Stimulated activated CD8-positive, alpha-beta memory T cell treated with anti-CD3 and anti-CD28 coated beads, Interleukin-7, amount 100 ng/mL, for 24 hours (primary cell): ENCODE measurements at places on chromosomes 7 and 10.

GRCh38 chr7:21706131-21706530, 163.3 kb downstream of the DNAH11 start:
- DNase-seq = no peak

DNA sequence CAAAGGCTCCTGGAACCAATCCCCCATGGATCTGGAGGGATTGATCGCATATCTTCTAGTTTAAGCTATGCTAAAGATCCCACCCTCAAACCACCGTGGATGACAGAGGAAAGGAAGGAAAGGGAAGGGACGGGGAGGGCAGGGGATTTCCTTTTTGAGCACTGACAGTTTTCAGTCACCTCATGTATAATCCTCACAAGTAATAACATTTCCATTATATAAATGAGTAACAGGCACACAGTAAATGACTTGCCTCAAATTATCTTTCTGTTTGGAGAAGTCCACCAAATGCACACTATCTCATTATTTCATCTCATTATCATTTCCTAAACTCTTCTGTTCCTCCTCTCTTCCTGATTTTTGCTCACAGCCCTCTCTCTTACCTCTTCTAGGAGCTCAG, 127.1 kb upstream of the AOAH start:
- DNase-seq = no peak

- DNase-seq = no peak
Observed at GRCh38 chr10:28470873-28471651, 61.9 kb upstream of the WAC start.

- no peak for DNase-seq
Observed at GRCh38 chr10:121791761-121792160, 136.1 kb downstream of the ATE1 start.

DNA sequence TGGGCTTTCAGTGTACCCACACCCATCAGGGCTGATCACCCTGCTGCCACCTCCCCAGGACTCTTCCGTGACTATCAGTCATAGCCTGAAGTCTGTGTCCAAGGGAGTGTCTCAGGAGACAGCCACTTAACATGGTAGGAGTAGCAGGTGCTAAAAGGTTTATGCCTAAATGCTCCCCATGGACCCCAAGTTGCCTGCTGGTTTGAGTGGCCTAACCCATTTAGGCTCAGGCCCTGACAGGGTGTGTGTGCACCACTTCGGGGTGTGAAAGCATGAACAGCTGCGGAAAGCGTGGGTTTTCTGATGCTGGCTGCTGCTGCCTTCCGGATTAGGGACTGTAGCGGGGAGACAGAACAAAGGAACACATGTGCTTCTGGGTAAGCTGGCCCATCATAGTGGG, 93.2 kb upstream of the SAMD8 start:
- no peak for DNase-seq

DNA sequence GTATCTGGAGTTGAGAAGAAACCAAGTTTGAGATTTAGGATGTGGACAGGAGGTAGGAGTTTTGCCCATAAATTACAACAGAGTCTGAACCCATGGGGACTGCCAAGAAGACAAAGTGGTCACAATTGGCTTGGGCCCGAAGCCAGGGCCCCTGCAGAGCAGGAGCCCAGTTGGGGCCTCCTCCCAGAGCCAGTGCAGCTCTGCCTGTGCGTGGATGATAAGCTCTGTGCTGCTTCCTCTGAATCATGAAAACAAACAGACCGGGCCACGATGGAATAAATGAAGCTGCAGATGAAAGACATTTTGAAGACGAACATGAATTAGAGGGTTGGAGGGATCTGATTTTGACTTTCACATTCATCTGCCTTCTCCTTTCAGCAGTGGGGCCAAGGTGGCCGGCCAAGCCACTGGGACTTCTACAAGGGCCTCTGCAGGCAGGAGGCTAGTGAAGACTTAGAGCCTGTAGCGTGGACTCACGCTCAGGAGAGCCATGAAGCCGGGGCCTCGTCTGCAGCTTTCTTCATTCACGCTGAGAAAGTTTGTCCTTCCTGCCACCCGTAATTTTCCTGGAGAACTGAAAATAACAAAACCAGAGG, 156.8 kb upstream of the LYZL1 start:
- DNase-seq = no peak

DNA sequence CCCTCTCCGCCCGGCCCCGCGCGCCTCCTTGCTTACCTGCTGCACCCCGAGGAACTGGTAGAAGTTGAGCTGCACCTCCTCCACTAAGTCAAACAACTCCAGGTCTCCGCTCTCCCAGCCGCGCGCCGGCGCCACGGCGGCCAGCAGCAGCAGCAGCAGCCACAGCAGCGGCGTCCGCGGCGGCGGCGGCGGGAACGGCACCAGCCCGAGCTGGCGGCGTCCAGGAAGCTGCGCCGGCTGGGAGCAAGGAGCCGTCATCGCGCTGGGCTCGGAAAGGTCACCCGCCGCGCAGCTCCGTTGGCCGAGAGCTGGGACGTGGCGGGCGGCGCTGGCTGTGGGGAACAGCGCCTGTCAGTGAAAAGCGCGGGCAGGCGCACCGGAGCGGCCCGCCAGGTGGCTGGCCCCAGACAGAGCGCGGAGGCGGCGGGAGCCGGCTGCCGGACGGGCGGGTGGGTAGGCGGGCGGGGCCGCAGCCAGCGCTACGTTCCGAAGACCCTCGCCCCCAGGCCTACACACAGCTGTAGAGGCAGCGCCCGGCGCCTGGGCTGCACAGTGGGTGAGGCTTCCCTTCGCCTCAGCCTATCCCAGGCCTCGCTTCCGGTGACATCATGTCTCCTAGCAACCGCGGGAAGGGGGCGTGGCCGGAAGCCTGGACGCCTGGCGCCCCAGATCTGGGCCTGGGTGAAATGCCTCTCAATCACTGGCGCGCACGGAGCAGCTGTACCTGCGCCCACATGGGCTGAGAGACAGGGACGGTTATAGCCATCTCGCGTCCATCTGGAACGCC, at the start of gene DNAJC1:
DNAJC1 (minus strand) TSS at position 554 of the 787 bp plus-strand sequence; CDS start at position 258, 296 bp downstream.
- peak; percentile 99 for DNase-seq

DNA sequence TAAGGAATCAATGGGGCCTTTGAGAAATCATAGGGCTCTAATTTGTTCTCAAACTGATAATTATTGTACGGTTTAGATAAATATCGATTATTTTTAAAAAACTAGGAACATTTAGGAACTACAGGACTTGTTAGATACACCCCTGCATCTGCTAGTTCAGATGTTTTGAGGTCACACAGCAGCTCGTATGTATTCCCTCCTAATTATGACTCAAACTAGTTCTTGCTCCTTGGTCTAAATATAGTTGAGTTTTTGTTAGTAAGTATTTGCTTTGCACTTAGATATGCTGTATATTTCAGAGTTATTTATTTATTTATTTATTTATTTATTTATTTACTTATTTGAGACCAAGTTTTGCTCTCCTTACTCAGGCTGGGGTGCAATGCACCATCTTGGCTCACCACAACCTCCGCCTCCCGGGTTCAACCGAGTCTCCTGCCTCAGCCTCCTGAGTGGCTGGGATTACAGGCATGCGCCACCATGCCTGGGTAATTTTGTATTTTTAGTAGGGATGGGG, 22.7 kb downstream of the PTER start:
- DNase-seq = no peak

- DNase-seq = no peak
Observed at GRCh38 chr10:119198438-119198837, 8.9 kb upstream of the GRK5 start.

- peak; percentile 37 for DNase-seq
Observed at GRCh38 chr10:14325325-14325955, 5.3 kb downstream of the FRMD4A start.

GRCh38 chr7:91286432-91286831, 22.2 kb downstream of the FZD1 start:
- no peak for DNase-seq

GRCh38 chr7:80868566-80868965, 50.3 kb downstream of the SEMA3C start:
- no peak for DNase-seq

DNA sequence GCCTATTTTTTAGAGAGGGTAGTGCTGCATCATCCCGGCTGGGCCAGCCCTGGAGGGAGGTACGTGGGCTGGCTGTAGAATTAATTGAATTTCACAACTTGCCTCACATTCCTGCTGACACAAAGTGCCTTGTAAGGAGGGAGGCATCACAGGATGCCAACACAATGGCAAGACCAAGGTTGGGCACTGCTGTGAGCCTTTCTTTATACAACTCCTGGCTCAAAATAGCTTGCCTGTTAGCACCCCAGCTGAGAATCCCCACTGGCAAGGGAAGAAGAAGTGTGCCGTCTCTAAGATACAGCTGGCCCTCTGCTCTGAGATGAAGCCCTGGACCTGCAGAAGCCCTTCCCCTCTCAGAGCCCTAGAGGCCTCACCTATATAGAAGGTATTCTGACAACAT, 873.9 kb downstream of the GRID1 start:
- no peak for DNase-seq

DNA sequence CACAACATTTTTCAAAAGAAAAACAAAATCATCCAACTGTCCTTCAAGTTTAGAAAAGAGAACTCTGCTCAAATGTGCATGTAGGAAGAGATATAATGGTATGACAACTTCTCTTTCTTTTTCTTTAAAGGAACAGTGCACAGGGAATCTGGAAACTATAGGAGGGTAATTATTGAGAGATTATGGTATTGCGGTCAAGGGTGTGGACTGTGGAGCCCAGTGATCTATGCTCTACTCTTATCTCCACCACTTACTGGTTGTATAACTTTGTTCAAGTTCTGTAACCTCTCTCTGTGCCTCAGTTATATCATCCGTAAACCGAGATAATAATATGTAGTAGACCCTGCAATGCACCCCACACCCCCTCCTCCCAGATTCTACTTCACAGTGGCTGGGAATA, 69.8 kb upstream of the PCGF5 start:
- no peak for DNase-seq

- no peak for DNase-seq
Observed at GRCh38 chr10:7277867-7278266, 133.0 kb downstream of the SFMBT2 start.

DNA sequence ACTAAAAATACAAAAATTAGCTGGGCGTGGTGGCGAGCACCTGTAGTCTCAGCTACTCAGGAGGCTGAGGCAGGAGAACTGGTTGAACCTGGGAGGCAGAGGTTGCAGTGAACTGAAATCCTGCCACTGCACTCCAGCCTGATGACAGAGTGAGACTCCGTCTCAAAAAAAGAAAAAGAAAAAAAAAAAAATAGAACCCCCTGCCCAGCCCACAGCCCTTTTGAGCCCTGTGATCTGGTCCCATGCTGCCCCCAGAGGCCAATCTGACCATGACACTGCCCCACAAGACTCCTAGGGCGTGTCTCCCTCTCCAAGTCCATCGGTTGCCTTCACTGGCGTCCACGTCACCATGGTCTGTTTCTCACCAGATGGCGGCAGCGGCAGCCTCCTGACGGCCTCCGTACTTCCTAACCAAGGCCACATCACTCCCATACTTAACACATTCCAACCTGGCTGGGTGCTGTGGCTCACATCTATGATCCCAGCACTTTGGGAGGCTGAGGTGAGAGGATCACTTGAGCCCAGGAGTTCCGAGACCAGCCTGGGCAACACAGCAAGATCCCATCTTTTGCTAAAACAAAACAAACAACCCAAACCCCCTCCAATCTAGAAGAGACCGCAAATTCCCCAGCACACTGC, 18.0 kb downstream of the STX1A start:
- DNase-seq = no peak

- no peak for DNase-seq
Observed at GRCh38 chr10:122343135-122343800, 31.2 kb upstream of the PLEKHA1 start.

DNA sequence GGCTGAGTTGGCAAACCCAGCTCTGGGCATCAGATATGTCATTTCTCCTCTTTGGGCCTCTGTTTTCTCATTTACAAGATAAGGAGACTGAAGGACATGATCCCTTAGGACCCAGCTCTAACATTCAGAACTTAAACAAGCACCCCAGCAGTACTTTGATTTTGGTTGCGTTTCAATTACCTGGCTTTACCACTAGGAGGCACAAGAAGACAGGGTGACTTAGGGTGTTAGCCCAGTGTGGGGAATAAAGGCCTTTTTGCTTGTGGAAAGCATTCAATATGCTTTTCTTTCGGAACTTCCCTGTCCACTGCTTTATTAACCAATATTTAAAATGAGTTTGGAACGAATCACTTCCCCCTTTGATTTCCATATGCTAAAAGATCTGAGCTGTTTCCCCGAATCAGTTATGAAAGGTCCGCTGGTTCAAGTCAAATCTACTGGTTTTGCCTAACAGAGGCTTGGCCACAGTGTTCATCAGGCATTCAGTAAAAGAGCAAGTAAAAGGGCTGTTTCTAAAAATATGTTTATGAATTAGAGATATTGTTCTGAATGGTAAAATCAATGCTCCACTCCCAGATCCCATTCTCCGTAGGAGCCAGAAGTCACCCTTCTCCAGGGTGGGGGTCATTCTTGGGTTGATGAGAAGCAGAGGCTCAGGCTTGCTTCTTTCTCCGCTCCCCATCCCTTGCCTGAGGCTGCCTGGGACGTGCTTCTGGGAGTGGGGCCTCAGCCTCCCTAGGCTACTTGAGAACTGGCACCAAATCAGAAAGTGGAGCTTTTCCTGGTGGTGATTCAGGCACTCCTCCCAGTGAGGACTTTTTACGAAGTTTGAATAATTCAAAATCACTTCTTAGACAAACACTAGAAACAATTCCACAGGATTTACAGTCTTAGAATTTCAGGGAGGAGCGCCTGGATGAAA, 105.5 kb downstream of the MYOF start:
- DNase-seq = no peak

GRCh38 chr10:104867966-104868598, 227.0 kb downstream of the SORCS3 start:
- DNase-seq = no peak

- no peak for DNase-seq
Observed at GRCh38 chr10:29970576-29970975, 88.8 kb downstream of the JCAD start.

DNA sequence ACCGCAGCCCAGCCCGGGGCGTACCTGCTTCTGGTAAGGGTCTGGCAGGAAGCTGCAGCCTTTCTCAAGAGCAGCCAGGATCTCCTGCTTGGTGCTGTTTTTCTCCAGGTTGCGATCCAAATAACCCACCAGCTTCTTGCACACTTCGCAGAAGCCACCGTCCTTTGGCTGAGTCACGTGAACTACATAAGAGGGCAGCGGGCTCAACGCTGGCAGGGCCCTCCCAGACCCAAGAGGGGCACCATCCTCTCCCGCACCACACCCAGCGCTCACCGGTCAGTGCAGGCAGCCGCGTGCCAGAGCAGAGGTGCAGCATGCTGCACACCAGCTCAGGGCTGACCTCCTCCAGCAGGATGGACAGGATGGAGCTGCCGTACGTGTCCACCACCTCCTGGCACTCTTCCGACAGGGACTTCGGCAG, 31.6 kb downstream of the PSAP start:
- no peak for DNase-seq
